ENCODE measurements at places on chromosomes 12 and 14. TPM values are rescaled to one million over a fixed set of nuclear protein-coding genes. Genes with fewer than 3 reads are reported as not detected.

- DNase-seq = no peak
Observed at GRCh38 chr14:24113379-24113800, 1.2 kb upstream of the DCAF11 start.

GRCh38 chr12:122078141-122079032, at the start of gene MLXIP:
MLXIP (plus strand) TSS chr12:122078756; CDS start chr12:122078854, 98 bp downstream.
- DNase-seq = peak; percentile 96

- peak; percentile 35 for DNase-seq
Observed at GRCh38 chr12:66398931-66399910, 96.9 kb downstream of the HELB start.

DNA sequence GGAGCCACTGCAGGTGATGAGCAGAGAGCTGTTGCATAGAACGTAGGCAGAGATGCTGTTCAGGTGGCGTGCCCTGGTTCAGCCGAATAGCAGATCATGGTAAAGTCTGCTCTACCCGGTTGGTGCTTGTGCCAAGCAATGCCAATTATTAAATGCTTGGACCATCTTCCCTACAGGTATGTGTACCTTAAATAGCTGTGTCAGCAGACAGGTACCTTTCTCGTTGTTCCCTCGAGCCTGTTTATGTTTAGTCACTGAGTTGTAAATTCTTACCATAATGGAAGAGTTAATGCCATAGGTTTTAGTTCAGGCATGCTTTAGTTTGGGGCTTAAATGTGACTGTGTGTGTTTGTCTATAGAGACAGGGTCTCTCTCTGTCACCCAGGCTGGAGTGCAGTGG, 112.5 kb upstream of the CPM start:
- no peak for DNase-seq

DNA sequence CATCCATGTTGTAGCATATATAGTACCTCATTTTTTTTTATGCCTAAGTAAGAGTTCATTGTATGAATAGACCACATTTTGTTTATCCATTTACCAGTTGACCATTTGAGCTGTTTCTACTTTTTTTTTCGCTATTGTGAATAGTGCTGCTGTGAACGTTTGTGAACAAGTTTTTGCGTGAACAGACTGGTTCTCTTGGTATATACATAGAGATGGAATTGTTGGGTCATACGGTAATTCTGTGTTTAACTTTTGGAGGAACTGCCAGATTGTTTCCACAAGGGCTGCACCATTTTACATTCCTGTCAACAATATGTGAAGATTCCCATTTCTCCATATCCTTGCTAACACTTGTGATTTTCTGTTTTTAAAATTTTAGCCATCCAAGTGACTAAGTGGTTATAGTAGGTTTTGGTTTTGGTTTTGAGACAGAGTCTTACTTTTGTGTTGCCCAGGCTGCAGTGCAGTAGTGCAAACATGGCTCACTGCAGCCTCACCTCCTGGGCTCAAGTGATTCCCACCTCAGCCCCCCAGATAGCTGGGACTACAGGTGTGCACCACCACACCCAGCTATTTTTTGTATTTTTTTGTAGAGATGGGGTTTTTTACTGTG, 68.3 kb upstream of the AMN start:
- DNase-seq = no peak

GRCh38 chr12:41277100-41277945, 89.2 kb downstream of the PDZRN4 start:
- DNase-seq = peak; percentile 74

DNA sequence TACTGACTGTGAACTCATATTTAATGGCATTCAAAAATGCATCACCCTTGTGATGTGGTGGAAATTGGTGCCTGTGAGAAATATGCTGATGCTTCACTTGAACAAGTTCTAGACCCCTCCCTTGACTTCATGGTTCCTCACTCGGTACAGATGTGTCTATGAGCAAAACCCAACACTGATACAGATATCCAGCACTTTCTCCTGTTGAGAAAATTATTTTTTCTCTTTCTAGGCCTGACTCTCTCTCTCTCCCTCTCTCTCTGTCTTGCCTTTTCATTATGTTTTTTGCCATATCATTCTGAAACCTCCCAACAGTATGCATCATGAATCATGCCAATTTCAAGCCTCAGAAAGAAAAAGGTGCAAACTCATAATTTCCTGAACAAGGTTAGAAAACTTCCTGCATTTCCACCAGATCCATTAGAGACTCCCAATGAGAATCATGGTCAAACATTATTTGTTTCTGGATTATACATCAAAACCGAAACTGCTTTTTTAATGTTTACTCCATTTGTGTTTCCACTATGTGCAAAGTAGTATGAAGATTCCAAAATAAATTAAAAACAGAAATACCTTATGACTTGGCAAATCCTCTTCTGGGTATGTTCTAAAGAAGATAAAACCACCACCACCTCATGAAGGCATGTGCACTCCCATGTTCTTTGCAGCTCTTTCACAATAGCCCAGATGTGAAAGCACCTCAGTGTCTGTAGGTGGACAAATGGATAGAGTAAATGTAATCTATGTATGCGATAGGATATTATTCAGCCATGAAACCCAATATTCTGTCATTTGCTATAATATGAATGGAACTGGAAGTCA, 543.6 kb downstream of the TMEM121 start:
- DNase-seq = no peak

DNA sequence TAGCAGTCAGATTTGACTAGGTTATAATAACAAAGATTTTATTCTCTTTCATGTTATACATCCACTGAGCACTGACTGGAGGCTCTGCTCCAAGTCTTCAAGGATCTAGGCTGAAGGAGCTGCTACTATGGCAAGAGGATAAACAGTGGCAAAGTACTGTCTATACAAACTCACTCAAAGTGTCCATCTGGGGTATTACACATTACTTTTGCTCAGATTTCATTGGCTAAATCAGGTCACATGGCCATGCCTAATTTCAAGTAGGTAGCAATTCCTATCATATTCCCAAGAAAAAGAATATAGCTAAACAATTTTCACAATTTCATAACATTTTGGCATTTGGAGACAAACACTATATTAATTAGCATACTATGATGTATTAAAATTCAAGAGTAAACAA, 40.9 kb downstream of the CDK17 start:
- DNase-seq = peak; percentile 46

DNA sequence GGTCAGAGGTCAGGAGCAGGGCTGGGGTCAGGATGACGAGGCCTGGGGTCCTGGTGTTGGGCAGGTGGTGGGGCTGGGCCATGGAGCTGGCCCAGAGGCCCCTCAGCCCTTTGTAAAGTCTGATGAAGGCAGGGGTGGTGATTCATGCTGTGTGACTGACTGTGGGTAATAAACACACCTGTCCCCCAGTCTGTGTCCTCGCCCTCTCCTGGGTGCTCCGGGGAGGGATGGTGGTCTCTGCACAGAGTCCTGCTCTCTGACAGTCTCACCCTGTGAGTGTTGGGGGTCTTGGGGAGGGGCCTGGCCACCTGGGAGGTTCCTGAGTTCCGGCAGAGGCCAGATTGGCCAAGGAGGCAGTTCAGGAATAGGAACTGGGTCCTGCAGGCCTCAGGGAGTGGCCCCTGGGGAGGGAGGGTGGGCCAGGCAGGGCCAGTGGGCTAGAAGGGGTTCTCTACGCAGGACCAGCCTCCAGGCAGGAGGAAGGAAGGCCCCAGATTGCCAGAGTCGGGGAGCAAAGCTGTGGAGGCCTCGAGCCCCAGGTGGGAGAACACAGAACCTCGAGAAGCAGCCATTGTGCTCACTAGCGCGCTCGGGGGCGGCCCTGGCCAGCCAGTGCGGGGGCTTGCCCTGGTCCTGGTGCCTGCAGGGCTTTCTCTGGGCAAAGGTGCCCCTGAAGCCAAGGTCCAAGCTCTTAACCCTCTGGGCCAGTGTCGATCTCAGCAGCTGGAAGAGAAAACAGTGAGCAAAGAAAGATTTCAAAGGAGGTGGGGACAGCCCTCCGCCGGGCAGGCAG, 14.4 kb downstream of the ACADS start:
- no peak for DNase-seq

GRCh38 chr12:117052386-117053049, 46.7 kb downstream of the TESC start:
- DNase-seq = no peak

DNA sequence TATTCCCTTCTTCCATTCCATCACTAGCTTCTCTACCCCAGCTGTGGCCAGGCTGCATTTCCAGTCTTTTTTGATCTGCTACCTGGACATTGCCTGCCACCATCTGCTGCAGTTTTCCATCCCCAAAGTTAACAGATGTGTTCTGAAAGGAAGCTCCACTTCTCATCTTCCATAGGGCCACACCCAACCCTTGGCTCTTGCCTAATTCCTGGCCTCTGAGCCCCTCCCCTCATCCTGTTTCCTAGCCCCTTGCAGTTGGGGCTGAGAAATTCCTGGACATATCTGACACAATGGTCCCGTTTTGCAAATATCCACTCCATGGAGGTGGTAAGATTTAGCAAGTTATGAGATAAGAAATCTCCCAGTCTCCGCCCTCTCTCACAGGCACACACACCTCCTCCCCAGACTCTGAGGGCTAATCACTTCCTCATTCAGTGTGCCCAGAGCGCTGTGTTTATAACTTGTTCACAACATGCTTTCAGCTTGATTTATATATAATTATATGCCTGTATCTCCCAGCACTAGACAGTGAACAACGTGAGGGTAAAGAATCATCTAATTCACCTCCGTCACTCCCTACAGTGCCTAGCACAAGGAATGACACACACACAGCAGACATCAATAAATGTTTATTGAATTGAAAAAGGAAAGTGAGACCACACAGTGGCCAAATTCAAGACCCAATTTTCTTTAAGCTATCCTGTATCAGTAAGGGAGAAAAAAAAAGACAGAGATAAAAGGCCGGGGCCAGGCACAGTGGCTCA, 13.4 kb downstream of the SMUG1 start:
- no peak for DNase-seq

GRCh38 chr14:51185754-51186153, 54.3 kb upstream of the TMX1 start:
- no peak for DNase-seq

- DNase-seq = no peak
Observed at GRCh38 chr14:56581041-56581727, 1.6 kb downstream of the TMEM260 start.

GRCh38 chr12:108907839-108908351, 28.0 kb downstream of the DAO start:
- DNase-seq = no peak

- no peak for DNase-seq
Observed at GRCh38 chr12:49519574-49519936, 19.3 kb upstream of the KCNH3 start.

DNA sequence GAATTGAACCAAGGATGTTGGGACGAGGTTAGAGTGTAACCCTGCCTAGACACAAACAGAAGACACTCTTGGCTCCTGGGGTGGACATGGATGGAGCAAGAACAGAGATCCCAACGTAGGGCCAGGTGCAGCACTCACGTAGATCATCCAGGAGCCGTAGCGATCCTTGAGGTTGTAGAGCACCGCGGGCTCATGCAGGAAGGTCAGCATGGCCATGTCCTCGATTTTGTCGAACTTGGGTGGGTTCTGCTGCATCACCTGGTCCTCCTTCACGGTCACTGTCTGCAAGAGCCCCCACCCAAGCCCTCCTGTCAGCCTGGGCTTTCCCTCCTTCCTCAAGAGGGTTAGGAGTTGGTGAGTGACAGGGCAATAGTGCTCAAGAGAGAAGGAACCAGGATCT, 2.5 kb downstream of the MYH7 start:
- DNase-seq = no peak

The CAND1 gene
- total RNA-seq = 56.2 TPM

The TAS2R14 gene
- 0.87 TPM for total RNA-seq

The GPD1 gene
- not detected for total RNA-seq

The SLC17A8 gene
- not detected for total RNA-seq

The USP44 gene
- total RNA-seq = 0.87 TPM

The CLEC2A gene
- not detected for total RNA-seq

The BHLHE41 gene
- total RNA-seq = under 0.01 TPM

The PRICKLE1 gene
- 9.4 TPM for total RNA-seq

All from lung microvascular endothelial cell (primary cell).